ENCODE measurements at places on chromosomes 7 and 10.

DNA sequence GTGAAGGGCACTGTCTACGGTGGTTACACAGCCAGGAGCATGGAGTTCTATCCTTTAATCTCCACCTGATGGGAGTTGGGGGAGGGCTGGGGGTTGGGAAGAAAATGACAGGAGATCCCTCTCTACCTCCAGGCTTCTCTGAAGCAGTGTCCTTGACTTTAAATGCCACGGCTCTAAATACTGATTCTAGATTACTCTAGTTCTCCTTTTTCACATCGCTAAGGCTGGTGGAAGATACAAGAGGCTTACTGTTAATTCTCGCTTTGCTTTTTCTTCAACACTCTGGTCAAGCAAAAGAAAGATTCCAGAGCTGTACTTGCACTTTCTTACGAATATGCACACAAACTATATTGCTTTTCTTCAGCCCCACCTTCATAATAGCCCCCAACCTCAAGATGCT is 30.5 kb downstream of the ARL3 start:
- no peak for DNase-seq

GRCh38 chr7:127337581-127337980 is 54.9 kb downstream of the ZNF800 start:
- DNase-seq: no peak

DNA sequence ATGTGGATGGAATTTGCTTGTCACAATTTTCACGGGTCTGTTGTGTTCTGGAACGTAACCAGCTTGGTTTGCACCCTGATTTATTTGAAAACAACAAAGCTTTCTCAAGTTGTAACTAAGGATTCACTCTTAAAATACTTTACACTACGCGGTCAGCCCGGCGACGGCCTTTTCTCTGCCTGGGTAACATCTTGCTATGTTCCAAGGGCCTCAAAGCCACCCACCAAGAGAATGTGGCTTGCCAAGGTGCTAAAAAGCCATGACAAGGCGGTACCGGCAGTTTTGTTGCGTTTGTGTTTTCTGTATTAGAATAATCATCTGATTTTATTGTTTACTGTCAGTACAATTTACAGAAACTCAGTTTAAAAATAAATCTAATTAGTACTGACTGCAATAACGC is 220.9 kb downstream of the SFMBT2 start:
- DNase-seq: no peak

DNA sequence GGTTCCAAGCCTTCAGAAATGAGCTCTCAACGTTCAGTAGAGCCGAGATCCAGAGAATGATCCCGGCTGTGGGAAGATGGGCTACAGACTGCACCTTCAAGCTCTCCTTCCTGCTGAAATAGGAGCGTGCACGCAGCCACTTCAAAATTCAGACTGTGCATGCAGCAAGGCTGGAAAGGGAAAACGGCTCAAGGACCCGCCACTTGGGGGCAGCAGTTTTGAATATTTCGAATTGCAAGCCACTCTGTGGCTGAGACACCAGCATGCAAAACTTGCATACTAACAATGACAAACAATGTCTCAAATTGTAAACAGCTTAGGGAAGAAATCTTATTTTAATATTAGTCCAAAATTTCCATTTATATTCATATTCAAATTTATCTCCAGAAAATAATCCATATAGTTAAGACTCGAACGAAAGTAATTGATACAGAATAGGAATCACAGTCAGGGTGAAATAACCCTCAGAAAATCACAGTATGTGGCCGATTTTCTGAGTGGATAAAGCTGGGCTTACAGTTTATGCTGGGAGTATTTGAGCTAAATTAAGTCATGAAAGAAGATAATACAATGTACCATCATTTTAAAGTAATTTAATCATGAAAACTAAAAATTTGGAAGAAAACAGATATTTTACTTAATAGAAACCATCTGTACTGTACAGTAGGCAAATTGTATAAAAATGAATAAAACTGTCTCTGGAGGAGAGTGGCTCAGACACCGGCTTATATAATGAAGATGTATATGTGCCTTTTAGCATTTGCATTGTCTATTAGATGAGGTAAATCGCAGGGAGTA is 137.9 kb upstream of the MKI67 start:
- DNase-seq: peak; percentile 18

- no peak for DNase-seq
These were observed 146.5 kb downstream of the FANK1 start for GRCh38 chr10:126042906-126043305.

GRCh38 chr7:157401567-157402387 is 65.0 kb downstream of the DNAJB6 start:
- no peak for DNase-seq

DNA sequence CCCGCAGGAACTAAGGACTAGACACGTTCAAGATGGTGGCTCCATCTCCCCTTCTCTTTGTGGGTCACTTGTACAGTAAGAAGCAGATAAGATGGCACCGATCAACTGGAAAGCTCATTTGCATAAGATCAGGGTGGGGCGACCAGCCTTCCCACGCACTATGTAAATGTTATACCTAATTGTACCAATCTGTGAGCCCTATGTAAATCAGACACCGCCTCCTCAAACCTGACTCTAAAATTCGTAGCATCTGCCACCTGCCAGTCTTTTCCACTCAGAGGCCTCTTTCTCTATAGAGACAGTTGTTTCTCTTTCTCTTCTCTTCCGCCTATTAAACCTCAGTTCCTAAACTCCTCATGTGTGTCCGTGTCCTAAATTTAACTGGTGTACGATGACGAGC is 324.5 kb downstream of the PHF14 start:
- no peak for DNase-seq

DNA sequence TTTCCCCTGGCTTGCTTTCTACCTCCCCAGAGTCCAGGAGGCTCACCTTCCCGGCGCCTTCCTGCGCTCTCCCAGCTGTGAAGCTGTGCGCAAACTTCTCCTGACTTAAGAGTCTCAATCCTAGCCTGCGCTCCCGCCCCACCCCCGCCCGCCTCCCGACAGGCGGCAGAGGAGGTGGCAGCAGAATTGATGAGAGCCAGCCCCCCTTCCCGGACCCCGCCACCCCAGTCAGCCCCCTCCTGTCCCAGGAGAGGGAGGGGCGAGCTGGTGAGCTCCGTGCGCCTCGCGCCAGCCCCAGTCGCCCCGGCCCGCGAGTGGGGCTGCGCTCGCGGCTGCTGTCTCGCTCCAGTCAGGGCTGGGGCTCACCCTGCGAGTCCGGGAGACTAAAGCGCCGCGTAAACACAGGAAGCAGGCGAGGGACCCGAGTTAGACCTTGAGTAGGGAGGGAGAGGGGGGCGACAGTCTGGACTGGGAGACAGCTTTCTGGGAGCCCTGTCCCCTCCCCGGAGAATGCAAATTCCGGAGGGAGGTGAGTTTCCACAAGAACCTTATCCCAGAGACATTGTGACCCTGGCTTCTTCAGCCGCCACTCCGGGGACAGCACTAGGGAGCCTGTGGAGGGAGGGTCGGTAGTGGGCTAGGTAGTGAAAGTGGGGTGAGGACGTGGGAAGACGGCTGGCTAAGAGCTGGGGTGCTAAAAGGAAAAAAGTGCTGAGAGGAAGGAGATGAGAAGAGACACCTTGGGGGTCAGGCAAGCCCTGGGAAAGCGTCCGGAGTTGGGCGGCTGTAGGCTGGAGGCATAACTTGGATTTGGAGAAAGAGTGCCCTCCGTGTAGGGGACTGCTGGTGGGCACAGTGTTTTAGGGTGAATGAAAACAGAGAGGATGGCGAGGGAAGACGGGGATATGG is at the start of gene CALCR:
Gene CALCR, minus strand, starts transcription at position 79 of the 909 bp plus-strand sequence. CDS start 87,743 bp downstream, outside the sequence.
- DNase-seq: no peak

- no peak for DNase-seq
These were observed 234.7 kb upstream of the GLI3 start for GRCh38 chr7:42471573-42472174.

DNA sequence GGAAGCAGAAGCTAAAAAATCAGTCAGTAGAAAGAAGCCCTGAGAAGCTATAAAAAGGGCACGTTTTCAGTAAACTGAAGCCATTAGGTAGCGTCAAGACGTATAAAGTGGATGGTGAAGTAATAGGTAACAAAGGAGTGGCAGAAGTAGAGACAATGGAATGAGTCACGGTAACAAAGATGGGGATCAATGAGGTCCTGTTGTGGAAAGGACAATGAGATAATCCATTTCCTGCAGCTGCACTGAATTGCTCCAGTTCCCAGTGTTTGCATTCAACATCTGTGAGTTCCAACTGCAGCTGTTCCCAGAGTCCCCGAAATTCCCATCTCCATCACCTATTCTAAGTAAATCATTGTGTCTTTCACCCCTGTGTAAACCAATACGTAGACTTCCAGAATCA is 4.8 kb upstream of the HYCC1 start:
- DNase-seq: no peak

DNA sequence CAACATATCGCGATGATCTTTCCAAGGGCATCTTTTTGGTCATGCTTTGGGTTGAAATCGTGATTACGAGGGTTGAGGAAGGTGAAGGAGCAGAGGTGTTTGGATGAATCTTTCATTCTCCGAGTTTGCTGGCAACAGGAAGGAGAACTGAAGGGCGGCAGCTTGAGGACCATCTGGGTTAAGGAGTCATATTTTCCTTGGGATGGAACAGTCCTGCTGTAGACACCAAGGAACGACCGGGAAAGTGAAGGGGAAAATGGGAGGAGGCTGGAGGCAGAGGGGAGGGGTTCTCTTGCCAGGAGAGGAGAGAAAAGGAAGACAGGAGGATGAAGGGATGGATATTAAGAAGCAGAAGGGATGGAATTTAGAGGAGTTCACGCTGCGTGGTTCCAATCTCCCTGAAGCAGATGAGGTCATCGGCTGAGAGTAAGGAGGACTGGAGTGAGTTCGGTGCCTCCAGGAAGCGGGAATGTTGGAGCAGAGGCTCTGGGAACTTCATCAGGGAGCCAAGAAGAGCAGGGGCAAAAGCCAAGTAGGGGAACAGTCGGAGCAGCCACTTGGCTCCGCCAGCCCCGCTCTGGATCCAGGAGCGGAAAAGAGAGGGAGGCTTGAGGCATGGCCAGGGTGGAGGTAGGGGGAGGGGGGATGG is 116.6 kb upstream of the GALNT17 start:
- no peak for DNase-seq

DNA sequence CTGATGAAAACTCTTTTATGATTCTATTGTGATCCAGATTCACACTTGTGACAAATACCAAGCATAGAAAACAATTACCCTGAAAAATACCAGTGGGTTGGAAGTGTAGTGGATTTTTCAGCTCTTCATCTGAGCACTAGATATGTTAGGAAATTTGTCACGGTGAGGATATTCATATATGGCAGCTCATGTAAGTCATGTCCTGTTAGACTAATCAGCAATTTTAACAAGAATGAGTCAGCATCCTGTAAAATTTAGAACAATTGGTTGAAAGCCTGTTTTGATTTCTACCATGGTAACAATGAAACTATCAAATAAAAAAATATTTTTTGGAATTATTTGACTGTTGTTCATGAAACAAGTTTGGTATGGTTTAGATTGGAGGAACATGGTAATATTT is 334.3 kb downstream of the CACNA2D1 start:
- DNase-seq: no peak

DNA sequence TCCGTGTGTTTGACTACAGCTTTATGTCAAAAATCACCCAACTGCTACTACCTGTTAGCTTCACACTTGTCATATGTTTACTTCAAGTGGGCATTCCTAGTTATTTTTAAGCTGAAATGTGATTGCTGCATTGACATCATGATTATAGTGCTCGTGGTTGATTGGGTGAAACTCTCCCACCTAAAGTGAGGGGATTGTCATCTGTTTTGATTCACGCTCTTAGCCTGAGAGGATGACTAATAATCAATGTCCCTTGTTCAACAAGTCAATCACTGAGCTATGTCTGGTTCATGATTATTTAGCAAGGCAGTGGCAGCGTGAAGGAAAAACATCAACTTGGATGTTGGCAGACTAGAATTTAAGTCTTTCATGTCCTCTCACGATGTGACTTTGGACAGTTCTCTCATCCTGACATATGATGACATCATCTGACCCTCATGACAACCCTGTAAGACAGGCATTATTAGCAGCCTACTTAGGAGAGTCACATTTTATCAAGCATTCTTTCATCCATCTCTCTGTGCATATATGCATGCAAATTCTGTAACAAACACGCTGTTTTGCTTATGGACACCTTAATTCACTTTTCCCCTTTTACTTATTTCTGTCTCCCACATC is 352.6 kb upstream of the ZMIZ1 start:
- no peak for DNase-seq

GRCh38 chr10:69960606-69960987 is 92.0 kb upstream of the MACROH2A2 start:
- DNase-seq: no peak

DNA sequence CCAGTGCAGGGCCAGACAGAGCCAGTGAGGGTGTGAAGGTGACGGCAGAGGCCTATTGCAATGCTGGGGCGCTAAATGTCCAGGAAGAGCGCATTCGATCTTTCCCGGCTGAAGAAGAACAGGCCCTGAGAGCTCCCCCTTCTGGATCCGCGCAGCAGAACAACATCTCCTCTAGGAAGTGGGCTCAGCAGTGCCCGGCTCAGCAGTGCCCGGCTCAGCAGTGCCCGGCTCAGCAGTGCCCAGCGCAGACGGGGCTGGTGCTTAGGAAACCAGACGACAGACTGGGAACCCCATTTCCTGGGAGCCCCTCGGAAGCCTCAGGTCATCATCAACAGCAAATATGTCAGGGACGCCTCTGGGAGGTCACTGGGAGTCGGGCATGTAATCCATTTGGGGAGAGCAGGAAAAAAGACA is 4.7 kb upstream of the NOS3 start:
- no peak for DNase-seq

DNA sequence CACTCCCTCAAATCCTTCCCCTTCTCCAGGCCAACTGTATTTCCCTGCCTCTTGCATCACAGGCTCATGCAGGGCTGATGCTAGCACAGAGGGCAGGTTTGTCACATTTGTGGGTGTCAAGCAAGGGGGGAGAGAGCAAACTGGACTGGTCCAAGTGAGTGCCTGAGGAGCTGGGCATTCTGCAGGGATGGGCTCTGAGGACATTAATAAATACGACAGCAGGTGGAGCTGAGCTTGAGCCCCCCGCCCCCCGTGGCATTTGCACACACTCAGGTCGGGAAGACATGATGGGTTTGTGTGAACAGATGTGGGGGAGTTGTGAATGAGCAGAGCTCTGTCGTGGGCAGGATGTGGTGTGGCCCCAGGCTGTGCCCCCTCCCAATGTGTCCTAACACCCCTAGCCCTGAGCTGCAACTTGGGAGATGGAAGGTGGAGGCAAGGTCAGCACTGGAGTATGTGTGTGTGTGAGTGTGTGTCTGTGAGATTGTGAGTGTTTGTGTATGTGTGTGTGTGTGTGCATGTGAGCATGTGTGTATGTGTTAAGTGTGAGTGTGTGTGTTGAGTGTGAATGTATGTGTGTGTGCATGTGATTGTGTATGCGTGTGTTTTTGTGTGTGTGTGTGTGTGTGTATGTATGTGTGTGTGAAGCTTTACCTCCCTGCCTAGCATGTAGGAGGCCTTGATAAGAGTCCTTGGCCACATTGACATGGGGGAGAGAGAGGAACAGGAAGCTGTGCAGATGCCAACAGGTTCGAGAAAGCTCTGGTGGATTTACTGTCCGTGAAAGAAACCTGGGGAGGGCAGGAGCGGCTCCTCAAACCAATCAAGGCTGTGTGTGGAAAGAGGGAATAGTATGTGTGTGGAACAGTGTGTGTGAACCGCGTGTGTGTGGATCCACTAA is 9.1 kb downstream of the RASSF4 start:
- no peak for DNase-seq

- no peak for DNase-seq
These were observed 518.0 kb downstream of the XPNPEP1 start for GRCh38 chr10:109405338-109405737.
